Activated CD4-positive, alpha-beta T cell treated with anti-CD3 and anti-CD28 coated beads, Interleukin-10, Interleukin-2, amounts not matched to agents 100 ng/mL and 50 ng/mL, durations not matched to agents 16 hours and 8 hours (primary cell): ENCODE measurements at places on chromosomes 6 and 20.

DNA sequence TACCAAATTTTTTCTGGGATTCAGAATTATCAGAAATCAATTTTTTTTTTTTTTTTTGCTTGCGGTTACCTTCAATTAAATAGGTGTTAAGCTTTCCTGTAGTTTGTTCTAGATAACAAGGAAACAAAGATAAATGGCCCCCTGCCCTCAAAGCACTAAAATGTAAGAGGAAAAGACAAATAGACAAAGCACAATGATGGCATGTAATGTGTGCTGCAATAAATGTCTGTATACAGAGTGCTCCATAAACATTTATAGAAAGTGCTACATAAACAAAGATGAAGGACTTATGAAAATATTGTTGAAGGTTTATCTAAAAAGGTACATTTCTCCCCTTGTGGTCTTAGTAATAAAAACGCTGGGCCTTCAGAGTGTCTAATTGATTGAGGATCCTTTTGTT, 384.6 kb downstream of the PKHD1 start:
- DNase-seq, result no peak

DNA sequence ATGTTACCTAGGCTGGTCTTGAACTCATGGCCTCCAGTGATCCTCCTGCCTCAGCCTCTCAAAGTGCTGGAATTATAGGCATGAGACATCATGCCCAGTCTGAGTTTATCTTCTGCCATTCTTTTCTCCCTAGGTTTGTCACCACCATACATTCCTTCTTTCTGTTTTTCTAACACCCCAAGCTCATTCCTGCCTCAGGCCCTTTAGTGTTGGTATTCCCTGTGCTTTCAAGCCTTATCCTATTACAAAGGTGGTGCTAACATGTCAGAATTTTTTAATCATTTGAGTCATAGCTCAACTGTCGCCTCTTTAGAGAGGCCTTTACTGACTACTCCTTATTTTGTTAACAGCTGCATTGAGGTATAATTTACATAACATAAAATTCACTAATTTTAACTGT, 221.1 kb upstream of the PRSS16 start:
- no peak for DNase-seq

DNA sequence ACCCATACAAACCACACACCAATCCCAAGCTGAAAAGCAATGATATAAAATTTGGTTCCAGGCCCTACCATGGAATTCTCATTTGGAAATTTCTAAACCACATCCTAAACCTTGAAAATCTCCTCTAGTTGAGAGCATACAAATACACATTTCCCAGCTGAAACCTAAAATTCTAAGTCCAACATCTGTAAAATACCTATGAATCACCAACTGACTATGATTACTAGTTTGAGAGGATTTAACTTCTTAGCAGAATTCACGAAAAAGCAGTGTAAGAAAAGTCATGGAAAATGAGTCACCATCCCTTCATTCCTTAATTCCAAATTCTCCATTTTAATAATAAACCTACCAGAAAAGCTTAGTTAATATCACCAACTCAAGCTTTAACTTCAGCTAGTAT, 15.4 kb downstream of the RANBP9 start:
- DNase-seq, result no peak

GRCh38 chr6:31814677-31815024, 432 bp downstream of the HSPA1L start:
- peak; percentile 90 for DNase-seq

GRCh38 chr6:52726193-52726542, 37.1 kb downstream of the GSTA2 start:
- no peak for DNase-seq

DNA sequence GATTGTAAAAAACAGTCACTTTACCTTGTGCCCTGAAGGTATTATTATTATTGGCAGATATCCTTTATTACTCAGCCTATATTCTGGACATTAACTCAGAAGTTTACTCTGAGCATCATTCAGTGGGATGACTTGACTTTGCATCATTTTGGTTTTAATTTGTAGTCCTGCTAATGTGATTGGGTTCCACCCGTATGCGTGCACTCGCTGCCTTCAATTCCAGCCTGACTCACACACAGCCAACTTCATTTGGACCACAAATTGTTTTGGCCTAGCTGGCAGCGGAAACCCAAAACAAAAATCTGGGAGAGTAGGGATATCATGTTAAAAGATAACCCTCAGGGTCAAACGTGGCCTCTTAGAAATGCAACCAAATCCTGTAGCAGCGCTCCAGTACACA, 704.4 kb upstream of the SLC35B3 start:
- no peak for DNase-seq

DNA sequence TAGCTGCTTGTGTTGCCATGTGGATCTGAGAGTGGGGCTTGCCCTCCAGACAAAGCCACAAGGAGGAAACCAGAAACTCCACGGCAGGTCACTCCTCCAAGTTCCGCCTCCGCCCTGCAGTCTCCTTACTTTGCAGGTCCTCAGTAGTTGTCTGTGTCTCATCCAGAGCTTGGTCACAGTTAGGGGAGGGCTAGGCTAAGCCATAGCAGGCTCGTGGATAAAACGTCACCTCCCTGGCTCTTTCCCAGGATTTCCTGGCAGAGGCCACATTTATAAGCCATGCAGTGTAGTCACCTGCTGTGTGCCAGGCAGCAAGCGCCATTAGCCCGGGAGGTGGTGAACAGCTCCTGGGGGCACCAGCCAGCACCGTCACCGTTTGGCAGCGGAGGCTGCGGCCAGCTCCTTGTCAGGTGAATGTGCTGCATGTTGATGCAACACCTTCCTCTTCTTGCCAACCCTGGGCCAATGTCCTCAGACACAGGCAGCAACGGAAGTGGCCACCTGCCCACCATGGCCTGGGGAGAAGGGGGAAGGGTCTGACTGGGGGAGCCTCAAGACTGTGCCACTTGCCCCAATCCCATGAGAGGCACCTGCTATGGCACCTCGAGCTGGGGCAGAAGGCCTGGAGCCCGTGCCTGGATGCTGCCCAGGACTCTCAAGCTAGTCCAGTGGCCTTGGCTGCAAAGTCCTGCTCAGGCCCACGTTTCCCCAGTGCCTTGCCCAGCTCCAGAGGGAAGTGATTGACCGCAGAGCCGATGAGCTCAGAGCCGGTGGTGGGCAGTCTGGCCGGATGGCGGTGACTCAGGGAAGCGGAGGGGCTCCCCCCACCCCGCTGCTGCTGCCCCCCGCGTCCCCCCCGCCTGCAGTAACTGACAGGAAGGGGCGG, 39.0 kb upstream of the SLCO4A1 start:
- DNase-seq, result peak; percentile 60

GRCh38 chr6:117906958-117907600, at the start of gene SLC35F1:
Gene SLC35F1, plus strand, starts transcription at chr6:117907264.
- DNase-seq, result peak; percentile 30
